Sigmoid colon (tissue), 7 donors: ENCODE measurements at places on chromosomes 6 and 20. TPM values are rescaled to one million over a fixed set of nuclear protein-coding genes. Genes with fewer than 3 reads are reported as not detected.

- H3K27me3 ChIP-seq, result no peaks in the 10 kb centered on the region
- H3K36me3 ChIP-seq, result no peaks in the 10 kb centered on the region
- no peaks in the 10 kb centered on the region for H3K4me1 ChIP-seq
- no peak overlapping the region for H3K27ac ChIP-seq
- H3K4me3 ChIP-seq, result no peak overlapping the region
Observed at GRCh38 chr6:140671926-140672325, 1297.5 kb upstream of the CITED2 start.

DNA sequence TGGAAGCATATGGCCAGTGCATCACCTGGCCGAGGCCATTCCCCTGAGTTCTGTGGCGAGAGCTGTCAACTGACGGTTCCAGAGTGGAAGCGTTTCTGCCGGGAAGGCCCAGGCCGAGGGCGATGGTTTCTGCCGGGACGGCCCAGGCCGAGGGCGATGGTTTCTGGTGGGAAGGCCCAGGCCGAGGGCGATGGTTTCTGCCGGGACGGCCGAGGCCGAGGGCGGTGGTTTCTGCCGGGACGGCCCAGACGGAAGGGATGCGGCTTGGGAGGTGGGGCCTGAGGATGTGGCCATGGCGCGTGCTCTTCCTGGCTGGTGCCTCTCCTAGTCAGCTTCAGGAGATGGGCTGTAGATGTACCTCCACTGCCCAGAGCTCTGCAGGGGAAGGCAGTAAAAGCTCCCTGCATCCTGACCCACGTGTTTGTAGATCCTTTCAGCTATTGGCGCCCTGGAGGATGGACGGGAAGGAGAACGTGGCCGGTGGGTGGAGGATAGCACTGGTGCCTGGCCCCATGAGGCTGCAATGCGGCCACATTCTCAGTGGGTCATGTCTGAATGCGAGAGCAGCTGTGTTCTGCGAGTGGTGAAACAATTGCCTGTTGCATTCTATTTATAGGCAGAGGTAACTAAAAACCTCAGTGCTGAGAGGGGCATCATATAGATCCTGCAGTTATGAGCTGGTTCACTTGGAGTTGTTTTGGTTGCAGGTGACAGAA, 12.8 kb downstream of the TPD52L2 start:
- peaks cover 24% of the 10 kb centered on the region for H3K36me3 ChIP-seq
- no peaks in the 10 kb centered on the region for H3K4me1 ChIP-seq
- DNase-seq, result no peak
- no peaks in the 10 kb centered on the region for H3K27me3 ChIP-seq
- no peak overlapping the region for H3K4me3 ChIP-seq

DNA sequence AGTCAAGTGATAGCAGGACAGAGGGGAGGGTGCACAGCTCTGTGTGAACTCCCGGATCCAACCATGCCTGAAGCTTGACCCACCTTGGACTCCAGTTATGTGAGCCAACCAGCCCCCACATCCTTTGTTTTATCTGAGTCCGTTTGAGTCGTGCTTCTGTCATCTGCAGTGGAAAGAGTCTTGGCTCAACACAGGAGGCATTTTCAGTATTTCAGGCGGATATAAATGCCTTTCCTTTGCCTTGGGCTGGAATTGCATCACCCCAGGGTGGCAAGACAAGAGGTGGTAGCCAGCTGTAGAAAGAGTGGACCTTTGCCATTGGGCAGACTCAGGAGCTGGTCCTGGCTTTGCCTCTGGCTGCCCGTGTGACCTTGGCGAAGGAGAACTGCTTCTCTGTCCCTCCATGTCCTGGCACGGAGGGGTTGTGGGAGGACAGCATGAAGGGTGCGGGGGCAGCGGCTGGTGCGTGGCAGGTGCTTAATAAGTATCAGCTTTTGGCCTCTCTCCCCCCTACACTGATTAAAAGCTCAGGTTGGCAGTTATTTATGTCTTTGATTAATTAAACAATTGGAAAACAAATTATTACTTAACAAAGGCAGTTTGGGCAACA, 42.6 kb upstream of the APCDD1L start:
- no peak overlapping the region for H3K27ac ChIP-seq
- peaks cover 16% of the 10 kb centered on the region for H3K4me1 ChIP-seq
- no peaks in the 10 kb centered on the region for H3K36me3 ChIP-seq
- peak; percentile 46 for DNase-seq
- H3K27me3 ChIP-seq, result no peaks in the 10 kb centered on the region

TINAG gene
- polyA plus RNA-seq, result 17.2 TPM

MRPS26 gene
- 46.8 TPM for polyA plus RNA-seq

DNA sequence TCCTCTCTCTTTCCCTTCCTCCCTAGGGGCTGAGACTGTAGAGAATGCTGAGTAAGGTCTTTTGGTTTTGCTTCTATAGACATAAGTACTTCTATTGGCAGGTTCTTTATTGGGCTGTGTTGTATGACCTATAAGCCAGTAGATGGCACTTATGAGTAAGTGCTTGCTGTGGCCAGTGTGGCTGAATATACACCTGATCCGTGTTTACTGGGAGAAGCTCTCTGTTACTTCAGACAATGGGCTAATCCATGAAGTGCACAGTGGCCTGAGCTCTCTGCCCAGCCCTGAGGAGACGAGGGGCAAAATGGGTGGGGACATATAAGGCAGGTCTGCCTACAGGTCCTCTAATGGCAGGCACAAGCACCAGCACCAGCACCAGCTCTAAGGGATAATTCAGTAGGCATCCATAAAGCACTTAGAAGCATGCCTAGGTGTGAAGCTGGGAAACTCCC, 610.3 kb downstream of the RNF144B start:
- no peak for DNase-seq
- no peaks in the 10 kb centered on the region for H3K4me1 ChIP-seq
- no peak overlapping the region for H3K4me3 ChIP-seq
- H3K27me3 ChIP-seq, result no peaks in the 10 kb centered on the region
- no peaks in the 10 kb centered on the region for H3K36me3 ChIP-seq
- H3K27ac ChIP-seq, result no peak overlapping the region

DNA sequence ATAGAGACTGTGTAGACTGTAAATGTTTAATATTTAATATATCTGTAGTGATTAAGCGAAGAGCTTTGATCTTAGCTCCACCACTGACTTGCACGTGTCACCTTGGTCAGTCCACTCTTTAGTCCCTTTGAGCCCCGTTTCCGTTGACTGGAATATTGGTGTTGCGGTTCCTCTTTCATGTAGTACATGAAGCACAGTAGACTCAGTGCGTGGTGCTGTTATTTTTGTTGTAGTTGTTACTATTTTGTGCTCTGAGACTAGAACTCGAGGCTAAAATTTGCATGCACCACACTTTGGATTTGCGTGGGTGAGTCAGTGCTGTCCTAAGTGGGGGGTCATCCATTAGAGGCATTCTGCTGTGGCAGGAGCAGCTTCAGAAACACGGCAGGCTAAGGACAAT, 291.4 kb downstream of the QKI start:
- H3K27me3 ChIP-seq, result no peaks in the 10 kb centered on the region
- H3K4me1 ChIP-seq, result peaks cover 4% of the 10 kb centered on the region
- no peaks in the 10 kb centered on the region for H3K36me3 ChIP-seq
- DNase-seq, result no peak
- H3K27ac ChIP-seq, result no peak overlapping the region
- H3K4me3 ChIP-seq, result no peak overlapping the region

DNA sequence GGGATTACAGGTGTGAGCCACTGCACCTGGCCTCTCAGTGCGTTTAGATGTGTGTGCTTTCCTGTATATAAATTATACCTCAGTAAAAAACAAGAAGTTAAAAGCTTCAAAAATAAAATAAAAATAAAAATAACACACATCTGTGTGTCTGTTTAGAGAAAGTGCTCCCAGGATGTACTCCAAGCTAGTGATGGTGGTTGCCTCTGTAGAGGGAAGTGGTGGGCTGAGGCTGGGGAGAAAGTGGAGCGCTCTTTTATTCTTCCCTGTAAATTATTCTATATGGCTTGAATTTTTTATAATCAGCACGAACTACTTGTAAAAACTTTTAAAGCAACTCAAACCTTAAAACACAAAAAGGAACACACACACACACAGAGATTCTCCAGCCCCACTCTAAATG, 29.0 kb downstream of the PTGIS start:
- no peak overlapping the region for H3K27ac ChIP-seq
- H3K4me3 ChIP-seq, result no peak overlapping the region
- H3K27me3 ChIP-seq, result no peaks in the 10 kb centered on the region
- H3K4me1 ChIP-seq, result no peaks in the 10 kb centered on the region
- H3K36me3 ChIP-seq, result no peaks in the 10 kb centered on the region

VWA7 gene
- polyA plus RNA-seq, result 6.0 TPM

GRCh38 chr6:83431545-83432155, 799 bp upstream of the ME1 start:
- no peaks in the 10 kb centered on the region for H3K36me3 ChIP-seq
- peaks cover 18% of the 10 kb centered on the region for H3K4me1 ChIP-seq
- peak overlapping the region; percentile 81 for H3K27ac ChIP-seq
- H3K27me3 ChIP-seq, result no peaks in the 10 kb centered on the region
- DNase-seq, result no peak
- peak overlapping the region; percentile 84 for H3K4me3 ChIP-seq

THBS2 gene
- polyA plus RNA-seq, result 3.0 TPM

SRMS gene
- polyA plus RNA-seq, result 2.4 TPM

RFX6 gene
- polyA plus RNA-seq, result 1.8 TPM

GRM1 gene
- polyA plus RNA-seq, result not detected

- peaks cover 12% of the 10 kb centered on the region for H3K4me1 ChIP-seq
- no peak for DNase-seq
- no peak overlapping the region for H3K4me3 ChIP-seq
- no peak overlapping the region for H3K27ac ChIP-seq
Observed at GRCh38 chr6:53623497-53623896, 42.1 kb downstream of the KLHL31 start.

DNA sequence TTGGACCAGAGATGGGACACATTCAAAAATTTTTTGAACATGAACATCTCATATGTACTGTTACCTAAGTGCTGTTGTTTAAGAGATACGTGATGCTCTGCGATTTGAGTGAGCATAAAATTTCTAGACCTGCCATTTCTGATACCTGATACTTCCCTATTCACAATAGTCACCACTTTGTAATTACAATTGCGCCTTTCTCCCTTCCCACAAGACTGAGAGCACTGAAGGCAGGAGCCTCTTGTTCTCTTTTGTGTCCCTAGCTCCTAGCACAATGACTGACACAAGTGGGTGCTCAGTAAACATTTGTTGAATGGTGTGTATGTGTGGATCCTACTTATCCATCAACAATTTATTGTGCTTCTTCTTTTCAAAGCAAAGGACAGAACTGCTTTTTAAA, 92.8 kb upstream of the TMEM30A start:
- H3K4me3 ChIP-seq, result no peak overlapping the region
- no peaks in the 10 kb centered on the region for H3K27me3 ChIP-seq
- H3K27ac ChIP-seq, result no peak overlapping the region

DNA sequence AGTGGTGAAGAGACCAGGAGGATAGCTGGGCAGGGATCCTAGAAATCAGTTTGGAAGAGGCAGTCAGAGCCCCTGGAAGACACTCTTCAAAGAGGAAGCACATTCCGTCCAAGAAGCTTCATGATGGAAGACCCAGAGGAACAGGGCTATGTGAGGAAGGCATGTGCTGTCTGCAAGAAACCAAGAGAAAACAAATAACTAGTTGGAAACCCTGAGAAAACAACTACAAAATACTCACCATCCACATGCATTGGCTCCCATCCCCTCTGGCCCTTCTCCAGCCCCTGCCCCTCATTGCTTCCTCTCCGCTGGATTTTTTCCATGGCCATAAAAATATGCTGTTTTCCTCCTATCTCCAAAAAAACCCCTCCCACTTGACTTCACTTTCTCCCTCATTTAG, 40.9 kb upstream of the SMOC2 start:
- DNase-seq, result no peak
- H3K4me1 ChIP-seq, result no peaks in the 10 kb centered on the region
- no peaks in the 10 kb centered on the region for H3K27me3 ChIP-seq
- no peaks in the 10 kb centered on the region for H3K36me3 ChIP-seq
- no peak overlapping the region for H3K4me3 ChIP-seq

GRCh38 chr6:56046576-56046975, 171.2 kb upstream of the BMP5 start:
- H3K36me3 ChIP-seq, result no peaks in the 10 kb centered on the region
- H3K27me3 ChIP-seq, result no peaks in the 10 kb centered on the region
- no peak overlapping the region for H3K27ac ChIP-seq
- no peaks in the 10 kb centered on the region for H3K4me1 ChIP-seq
- H3K4me3 ChIP-seq, result no peak overlapping the region

- H3K27ac ChIP-seq, result no peak overlapping the region
- H3K4me3 ChIP-seq, result no peak overlapping the region
- no peaks in the 10 kb centered on the region for H3K27me3 ChIP-seq
- H3K4me1 ChIP-seq, result no peaks in the 10 kb centered on the region
- no peak for DNase-seq
Observed at GRCh38 chr6:154773610-154774089, 40.4 kb downstream of the SCAF8 start.

ELOVL2 gene
- not detected for polyA plus RNA-seq

DNA sequence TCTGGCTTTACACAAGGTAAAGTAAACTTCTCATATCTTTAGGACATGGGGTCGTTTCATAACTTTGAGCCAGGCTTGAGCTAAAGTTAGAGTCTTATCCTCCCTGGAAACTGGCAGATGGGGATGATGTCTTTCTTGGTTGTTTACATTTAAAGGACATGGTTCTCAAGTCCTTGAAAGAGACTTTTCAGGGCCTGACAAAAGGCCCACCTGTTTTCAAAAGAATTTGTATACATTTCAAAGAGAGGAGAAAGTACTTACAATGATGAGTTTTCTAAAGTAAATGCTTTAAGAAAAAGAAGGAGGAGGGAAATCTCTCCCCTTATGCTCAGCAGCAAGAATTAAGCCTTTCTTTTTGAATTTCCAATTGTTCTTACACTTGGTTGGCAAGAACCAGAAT, 45.7 kb upstream of the TINAG start:
- no peaks in the 10 kb centered on the region for H3K36me3 ChIP-seq
- no peak overlapping the region for H3K27ac ChIP-seq
- no peak overlapping the region for H3K4me3 ChIP-seq
- no peak for DNase-seq
- no peaks in the 10 kb centered on the region for H3K4me1 ChIP-seq

DNA sequence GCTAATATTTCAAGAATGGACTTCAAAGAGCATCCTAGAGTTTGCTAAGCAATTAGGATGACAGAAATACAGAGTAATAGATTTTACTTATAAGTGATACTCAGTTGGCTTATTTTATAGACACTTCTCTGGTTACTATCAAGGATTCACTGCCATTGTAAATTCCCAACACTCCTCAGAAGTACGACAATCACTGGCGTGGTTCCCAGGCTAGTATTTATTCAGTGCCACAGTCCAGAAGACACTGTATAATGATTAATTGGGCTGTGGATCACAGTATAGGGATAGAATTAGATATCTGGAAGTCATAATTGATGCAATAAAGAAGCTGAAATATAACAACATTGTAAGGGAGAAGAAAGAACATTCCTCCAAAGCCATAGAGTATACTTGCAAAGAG, 15.7 kb downstream of the MANEA start:
- H3K36me3 ChIP-seq, result no peaks in the 10 kb centered on the region
- peaks cover 13% of the 10 kb centered on the region for H3K4me1 ChIP-seq
- no peaks in the 10 kb centered on the region for H3K27me3 ChIP-seq
- H3K4me3 ChIP-seq, result no peak overlapping the region
- no peak for DNase-seq
- H3K27ac ChIP-seq, result no peak overlapping the region
